ENCODE measurements at places on chromosomes 2 and 18.
A peak's percentile ranks its signal among the peaks of the same experiment; 100 is the strongest.

DNA sequence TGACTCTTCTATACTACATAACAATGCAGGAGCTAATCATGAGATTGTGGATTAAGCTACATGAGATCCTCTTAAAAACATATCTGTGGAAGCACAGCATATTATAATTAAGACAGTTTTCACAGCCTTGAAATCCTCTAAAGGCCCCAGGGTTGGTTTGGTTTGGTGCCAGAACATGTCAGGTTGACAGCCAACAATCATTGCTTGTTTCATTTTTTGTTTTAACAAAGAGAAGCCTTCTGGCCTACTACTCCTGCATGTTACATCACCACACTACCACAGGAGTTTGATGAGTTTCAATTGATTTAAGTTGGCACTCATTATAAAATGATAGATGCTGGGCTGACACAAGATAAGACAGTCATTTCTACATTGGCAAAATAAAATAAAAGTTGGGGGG, 255.9 kb upstream of the ERBB4 start:
- DNase-seq: no peak

- peak; percentile 90 for DNase-seq
Measured at GRCh38 chr18:21955757-21956652, 213.4 kb upstream of the GATA6 start.

DNA sequence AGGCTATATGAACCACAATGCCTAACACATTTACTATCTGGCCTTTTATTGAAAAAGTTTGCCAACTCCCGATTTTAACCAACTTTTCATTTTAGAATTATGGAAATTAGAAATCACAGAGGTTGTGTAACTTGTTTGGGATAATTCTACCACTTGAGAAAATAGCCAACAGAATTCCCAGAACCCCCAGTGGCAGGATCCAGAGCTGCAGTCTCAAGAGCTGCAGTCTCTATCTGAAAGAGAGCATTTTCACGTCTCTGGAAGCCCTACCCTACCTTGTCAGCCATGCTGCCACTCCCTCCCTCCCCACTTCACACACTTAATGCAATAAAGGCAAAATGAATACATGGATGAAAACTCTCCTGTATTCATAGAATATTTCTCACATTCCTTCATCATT, 23.4 kb upstream of the TSPYL6 start:
- DNase-seq: no peak

DNA sequence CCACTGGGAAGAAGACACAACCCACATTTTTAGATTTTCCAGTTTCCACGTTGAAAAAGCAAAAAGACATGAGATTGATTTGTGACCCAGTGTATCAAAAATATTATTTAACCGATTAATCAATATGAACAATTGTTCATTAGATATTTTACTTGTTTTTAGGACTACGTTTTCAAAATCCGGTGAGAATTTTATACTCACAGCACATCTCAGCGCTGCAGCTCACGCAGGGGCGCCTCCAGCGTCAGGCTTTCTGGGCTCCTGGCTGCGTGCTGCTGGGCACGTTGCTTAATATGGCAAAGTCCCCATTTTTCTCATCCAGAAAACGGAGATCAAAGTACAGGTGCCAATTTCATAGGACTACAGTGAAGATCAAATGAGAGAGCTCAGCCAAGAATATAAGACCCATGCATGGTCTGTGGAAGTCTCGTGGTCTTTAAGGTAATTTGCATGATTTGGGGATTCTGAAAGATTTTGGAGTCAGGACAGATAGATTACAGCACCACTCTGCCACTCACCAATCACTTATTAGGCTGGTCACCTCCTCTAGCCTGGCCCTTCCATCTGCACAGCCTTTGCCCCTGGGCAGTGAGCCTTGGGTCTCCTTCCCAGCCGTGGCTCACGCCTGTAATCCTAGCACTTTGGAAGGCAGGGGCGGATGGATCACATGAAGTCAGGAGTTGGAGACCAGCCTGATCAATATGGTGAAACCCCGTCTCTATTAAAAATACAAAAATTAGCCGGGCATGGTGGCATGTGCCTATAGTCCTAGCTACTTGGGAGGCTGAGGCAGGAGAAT, 36.2 kb downstream of the PTPN18 start:
- no peak for DNase-seq

- no peak for DNase-seq
Measured at GRCh38 chr18:59767732-59768131, 70.5 kb upstream of the CCBE1 start.

GRCh38 chr2:106197878-106198277, 3.8 kb upstream of the UXS1 start:
- no peak for DNase-seq

- DNase-seq: no peak
Measured at GRCh38 chr2:58484221-58484620, 243.1 kb upstream of the FANCL start.

- DNase-seq: no peak
Measured at GRCh38 chr2:8234757-8235374, 447.0 kb upstream of the ID2 start.

GRCh38 chr2:45890819-45891218, 239.3 kb downstream of the PRKCE start:
- no peak for DNase-seq

DNA sequence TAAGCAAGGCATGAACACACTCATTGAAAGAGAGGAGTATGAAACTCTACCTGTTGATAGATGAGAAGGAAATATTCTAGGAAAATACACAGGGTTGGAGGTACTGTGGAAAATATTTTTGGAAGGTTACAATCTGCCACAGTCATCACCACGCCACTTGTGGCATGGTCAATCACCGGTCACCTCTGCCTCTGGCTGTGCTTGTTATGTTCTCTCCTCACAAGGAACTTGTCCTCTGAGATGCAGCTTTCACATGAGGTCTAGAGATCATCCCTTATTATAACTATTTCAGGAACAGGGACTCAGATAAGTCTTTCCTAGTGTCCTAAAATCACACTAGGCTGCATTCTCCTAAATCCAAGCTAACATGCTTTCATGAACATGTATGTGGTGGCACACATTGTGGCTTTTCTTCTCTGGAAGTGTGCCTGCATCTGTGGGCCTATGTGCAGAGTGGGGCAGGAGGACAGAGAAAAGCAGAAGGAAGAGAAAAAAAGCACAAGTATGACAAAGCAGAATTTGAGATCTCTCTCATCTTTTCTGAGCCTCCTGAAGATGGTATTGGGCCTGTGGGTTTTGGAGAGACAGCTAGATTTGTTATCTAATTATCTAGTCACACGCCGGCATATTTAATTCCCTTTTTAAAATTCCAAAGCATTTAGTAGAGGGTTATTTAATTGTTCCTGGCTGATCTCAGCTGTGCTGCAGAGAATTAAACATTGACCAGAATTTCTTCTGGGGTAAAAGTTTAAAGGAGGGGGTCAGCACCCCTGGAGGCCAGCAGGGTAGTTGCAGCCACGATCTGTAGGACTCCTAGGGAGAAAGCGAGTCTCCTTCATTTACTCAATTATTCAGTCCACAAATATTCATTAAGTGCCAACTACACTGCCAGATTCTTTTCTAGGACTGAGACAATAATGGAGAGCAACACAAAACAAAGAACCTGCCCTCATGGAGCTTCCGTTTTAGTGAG, 294.6 kb downstream of the RDH14 start:
- DNase-seq: no peak

All from heart left ventricle (tissue), 16 donors.